ENCODE measurements at places on chromosomes 7 and 10. TPM values are rescaled to one million over a fixed set of nuclear protein-coding genes. Genes with fewer than 3 reads are reported as not detected.

The PKD2L1 gene
- not detected for total RNA-seq

The GNGT1 gene
- not detected for total RNA-seq

The MDH2 gene
- total RNA-seq = 192 TPM

DNA sequence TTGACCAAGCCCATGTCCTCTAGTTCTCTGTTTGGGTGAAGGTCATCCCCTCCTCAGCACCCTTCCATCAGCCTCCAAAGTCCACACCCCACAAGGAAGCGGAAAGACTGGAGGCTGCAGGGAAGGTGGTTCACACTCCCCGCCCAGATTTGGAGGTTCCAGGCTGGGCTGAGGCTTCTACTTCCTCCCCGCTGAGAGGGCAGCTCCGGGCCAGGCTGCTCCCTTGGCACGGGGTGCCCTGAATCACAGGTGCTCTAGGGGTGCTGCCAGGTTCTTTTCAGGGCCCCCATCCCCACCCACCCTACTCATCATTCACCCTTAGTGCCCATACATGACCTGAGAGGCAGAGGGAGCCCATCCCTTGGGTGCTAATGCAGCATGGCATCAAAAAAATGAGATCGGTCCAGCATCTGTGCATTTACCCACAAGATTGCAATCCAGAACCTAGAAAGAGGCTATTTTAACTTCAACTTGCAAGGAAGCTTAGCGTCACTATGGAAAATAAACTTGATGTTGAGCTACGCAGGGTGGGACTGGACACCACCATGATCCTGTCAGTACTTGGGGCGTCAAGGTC, 47.3 kb upstream of the ZMIZ1 start:
- peak; percentile 33 for DNase-seq

- DNase-seq = no peak
Measured at GRCh38 chr10:33211106-33211878, 123.2 kb downstream of the NRP1 start.

DNA sequence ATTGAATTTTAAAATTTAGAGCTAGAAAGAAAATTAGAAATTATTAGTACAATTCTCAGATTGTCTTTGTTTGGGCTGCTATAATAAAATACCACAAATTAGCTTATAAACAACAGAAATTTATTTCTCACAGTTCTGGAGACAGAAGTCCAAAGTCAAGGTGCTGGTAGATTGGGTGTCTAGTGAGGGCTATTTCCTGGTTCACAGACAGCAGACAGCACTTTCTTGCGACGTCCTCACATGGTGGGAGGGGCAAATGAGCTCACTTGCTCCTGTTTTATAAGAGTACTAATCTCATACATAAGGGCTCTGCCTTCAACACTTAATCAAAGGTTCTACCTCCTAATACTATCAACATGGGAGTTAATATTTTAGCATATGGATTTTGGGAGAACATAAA, 134.1 kb downstream of the MDFIC start:
- no peak for DNase-seq

- DNase-seq = no peak
Measured at GRCh38 chr10:24262929-24263590, 54.1 kb downstream of the KIAA1217 start.

GRCh38 chr7:117875566-117875965, 2.3 kb upstream of the CTTNBP2 start:
- DNase-seq = no peak

GRCh38 chr10:3892440-3893425, 107.7 kb upstream of the KLF6 start:
- no peak for DNase-seq

- no peak for DNase-seq
Measured at GRCh38 chr10:46254007-46254383, 32.8 kb upstream of the ANTXRL start.

DNA sequence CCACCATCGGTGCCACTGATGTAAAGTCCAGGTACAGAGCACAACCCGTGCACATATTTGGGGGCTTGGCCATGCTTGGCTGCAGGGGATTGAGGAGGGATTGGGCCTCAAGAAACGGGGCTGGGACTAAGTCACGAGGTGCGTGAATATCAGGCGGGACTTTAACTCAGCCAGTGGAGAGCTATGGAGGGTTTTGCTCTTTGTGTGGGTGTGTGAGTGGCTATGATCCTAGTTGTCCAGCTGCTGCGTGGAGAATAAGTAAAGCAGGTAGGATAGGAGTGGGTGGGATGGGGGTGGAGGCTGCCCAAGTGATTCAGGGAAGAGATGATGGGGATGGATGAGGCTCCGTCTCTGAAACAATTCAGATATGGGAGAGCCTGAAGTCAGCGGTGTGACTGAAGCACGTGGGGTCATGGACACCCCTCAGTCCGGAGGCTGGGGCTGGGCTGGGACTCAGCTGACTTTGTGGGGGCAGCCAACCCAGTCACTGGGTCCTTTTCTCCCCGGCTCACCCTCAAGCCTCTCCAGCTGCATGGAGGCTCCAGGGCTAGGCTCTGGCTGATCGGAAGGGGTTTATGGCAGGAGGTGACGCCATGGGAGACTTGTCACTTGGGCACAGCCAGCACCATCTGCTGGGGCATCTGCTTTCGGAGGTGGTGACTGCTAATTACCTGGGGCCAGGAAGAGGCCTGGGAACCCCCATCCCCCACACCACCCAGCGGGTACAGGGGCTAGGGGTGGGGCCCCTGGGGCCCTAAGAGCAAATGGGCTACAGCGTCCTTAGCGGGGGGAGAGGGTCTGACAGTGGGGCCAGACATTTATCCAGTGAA, 1.7 kb upstream of the LFNG start:
- DNase-seq = peak; percentile 88

- no peak for DNase-seq
Measured at GRCh38 chr10:124116771-124117510, 23.5 kb upstream of the CHST15 start.

DNA sequence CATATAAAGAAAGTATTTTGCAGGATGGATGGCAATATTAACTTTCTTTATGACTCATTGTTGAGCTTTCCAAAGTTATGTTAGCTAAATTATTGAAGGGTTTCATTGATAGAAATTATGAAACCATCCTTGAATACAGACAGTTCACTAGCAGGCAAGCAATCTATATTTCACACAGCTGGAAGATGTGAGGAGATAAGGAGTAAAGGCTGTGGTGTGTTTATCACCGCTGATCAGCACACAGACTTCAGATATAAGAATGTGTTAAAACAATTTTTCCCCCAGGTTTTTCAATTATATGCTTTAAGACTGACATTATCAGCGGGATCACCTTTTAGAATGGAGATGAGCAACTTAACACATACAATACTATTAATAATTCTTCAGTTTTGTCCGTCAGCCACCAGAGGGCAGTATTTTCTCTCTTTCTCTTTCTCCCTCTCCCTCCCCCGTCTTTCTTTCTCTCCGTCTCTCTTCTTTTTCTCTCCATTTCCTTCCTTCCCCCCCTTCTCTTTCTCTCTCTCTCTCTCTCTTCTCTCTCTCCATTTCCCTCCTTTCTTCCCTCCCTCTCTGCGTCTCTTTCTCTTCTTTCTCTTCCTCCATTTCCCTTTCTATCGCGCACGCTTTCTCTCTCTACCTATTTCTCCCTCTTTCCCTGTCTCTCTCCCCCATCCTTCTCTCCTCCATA, 62.9 kb upstream of the FAM171A1 start:
- DNase-seq = peak; percentile 88

GRCh38 chr10:60810437-60811182, 32.3 kb downstream of the CDK1 start:
- DNase-seq = no peak

DNA sequence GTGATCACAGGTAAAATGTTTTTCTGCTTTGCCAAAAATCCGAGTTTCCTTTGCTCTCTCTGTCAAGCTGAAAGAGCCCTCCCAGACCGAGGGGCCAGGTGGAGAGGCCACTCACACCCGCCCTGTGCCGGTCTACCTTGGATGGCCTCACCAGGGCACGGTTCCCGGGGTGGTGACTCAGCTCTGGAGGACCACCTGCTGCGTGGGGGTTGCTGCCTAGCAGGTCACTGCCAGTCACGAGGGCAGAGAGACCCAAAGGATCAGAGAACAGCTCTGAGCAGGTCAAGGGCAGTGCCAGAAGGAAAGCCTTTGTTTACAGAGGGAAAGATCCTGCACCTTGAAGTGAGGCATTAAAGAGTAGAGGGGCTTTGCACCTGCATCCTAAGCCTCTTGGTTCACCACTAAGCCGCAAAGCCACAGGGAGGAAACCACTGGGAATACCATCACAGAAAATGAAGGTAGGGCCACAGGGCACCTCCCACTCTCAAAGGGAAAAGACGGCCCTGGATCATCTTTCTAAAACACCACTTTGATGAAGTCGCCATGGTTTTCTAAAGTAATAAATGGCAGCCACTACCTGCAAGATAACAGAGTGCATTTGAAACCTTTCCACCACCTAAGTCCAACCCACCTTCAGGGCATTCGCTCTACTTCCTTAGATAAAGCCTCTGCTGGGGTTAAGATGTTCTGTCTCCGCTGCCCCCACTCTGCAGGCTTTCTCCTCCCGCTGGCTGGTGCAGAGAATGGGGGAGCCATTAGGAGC, 160.3 kb upstream of the KLF14 start:
- DNase-seq = no peak

DNA sequence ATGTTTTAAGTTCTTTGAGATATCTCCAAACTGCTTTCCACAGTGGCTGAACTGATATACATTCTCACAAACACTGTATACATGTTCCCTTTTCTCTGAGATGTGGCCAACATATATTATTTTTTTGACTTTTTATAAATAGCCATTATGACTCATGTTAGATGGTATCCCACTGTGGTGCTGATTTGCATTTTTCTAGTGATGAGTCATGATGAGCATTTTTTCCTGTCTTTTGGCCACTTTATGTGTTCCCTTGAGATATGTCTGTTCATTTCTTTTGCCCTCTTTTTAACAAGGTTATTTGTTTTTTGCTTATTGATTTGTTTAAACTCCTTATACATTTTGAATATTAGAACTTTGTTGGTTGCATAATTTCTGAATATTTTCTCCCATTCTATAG, 1055.1 kb downstream of the NXPH1 start:
- no peak for DNase-seq

DNA sequence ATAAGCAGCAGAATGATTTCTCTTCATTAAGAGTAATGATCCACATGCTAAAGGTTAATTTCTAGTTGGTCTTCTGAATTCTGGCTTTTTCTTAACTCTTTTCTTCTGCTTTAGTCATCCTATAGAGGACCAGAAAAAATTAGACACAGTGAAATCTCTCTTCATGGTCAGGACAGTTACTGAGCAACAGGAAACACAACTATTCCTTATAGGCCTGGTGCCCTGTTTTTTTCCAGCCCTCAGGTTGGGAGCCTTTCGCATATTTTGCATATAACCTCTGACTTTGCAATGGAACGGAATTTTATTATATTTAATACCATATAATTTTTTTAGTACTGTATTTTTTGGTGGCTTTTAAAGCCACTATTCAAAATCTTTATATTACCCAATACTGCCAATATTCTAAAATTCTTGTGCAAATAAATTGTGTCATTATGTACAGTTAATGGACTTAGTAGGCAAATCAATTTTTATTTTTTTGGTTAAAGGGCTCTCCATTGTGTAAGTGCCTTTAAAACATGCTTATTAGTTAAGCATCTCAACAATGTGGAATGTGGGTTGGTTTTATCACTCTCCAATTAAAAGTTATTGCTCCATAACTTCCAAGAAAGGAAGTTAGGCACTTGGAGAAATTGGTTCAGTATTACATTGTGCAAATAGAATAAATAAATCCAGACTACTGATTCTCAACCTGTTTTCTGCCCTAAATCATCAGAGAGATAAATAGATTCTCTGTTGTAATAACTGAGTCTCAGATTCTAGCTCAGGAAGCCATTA, 22.5 kb downstream of the ARL4A start:
- no peak for DNase-seq
